ENCODE measurements at places on chromosomes 3 and 15.

DNA sequence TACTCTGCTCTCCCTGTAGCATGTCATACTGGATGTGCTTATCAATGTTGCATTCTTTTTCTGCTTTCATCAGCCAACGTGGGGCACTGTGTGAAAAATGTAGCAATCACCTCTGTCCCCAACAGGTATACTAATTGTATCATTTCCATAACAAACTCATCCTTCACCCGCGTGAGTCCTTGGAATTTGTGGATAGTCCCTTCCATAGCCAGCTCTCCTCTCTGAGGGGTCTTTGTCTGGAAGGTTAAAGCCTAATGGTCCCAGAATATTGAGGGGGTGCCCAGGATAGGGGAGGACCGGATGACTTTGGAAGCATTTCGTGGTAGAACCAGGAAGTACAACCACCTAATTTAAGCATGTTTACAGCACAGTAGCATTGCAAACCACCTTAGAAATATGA, 124.6 kb downstream of the FOXB1 start:
- DNase-seq: no peak

- no peak for DNase-seq
These were observed 12.1 kb downstream of the SEMA3F start for GRCh38 chr3:50167069-50167840.

DNA sequence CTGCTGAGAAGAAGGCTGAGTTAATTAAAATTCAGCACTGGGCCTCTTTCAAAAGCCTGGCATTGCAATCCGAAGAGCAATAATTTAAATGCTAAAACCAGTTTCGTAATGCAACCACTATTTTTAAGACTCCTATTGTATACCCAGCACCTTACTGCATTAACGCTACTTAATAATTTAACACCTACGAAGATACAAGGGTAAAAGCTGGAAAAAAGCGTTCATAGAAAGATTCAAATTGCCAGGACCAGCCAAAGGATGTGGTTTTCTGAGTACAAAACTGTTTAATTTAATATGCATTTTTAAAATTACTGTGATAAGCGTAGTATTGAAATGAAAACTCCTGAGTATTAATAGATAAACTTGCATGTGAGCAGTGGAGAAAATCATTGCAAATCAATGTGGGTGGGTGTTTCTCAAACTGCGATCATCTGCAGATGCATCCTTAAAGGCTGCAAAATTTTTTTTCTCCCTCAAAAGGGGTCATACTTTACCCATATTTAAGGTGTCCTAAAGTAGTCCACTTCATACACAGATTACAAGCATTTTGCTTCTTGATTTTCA, 12.9 kb upstream of the RASGRP1 start:
- DNase-seq: no peak

DNA sequence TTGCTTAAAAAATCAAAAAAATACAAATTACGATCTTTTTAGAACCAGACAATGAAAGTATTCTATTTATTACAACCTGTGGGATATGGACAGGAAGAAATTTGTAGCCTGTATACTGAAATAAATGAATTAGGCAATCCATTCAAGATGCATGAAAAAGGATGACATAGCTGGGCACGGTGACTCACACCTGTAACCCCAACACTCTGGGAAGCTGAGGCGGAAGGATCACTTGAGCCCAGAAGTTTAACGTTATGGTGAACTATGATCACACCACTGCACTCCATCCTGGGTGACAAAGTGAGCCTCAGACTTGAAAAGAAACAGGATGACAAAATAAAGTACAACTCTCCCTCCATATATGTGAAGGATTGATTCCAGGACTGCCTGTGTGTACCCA, 74.1 kb downstream of the MSL2 start:
- DNase-seq: no peak

GRCh38 chr3:50122071-50122470, 33.1 kb upstream of the SEMA3F start:
- DNase-seq: no peak

GRCh38 chr3:101278727-101279126, 41.6 kb downstream of the IMPG2 start:
- no peak for DNase-seq

DNA sequence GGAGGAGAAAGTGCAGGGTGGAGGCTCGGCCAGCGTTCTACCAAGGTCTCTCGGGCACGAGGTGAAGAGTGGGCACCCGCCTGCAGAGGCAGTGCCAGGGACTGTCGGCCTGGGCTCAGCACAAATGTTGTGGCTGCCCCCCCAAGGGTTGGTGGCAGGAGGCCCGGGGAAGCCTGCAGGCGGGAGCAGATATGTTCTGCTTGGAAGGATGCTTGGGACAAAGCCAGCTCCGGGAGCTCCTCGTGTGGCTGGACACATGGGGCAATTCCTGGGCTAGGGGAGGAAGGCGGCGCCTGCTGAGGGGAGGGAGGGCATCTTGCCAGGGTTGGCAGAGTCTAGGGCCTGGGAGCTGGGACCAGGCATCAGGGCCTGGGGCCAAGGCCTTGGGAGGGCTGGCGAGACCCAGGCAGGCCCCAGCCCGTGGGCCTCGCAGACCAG, 30.4 kb upstream of the FBLN2 start:
- no peak for DNase-seq

DNA sequence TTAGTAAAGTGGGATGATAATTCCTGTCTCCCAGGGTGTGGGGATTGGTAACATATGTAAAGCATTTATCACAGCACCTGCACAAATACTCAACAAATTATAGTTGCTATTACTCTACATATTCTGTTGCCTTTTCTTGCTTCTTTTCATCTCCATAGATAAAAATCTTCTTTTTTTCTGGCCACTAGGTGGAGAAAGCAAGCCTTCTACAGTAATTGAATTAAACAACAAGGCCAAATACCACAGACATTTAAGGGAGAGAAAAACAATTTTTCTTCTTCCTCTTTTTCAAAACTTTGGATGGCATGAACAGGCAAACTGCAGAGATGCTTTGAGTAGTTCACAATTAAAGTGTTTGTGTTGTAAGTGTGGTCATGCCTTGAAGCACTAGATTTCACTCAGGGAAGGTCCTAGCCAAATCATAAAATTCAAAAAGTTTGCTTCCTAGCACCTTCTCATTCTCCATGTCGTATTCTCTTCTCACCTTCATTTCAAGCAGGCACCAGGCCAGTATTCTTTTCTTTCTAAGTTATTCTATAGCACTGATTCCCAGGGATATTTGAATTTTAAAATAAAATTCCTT, 493.4 kb upstream of the TGFBR2 start:
- no peak for DNase-seq

- DNase-seq: no peak
These were observed 977.5 kb downstream of the NAALADL2 start for GRCh38 chr3:175836617-175837016.

DNA sequence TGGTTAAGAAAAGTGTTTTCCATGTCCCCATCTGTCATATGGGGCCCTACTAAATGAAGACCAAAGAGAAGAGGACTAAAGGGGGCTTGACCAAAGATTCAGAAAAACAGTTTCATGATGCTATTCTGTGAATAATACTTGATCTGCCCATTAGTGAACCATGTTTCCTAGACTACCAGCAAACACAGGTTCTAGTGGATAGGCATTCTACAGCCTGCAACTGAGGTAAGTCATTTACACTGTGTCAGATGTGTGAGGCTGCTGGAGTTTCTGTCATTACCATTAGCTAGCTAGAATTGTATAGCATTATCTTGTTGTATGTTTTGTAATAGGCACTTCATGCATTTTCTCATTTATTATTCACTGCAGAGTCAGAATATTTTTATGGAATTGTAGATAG, 6.6 kb downstream of the GPR171 start:
- no peak for DNase-seq

DNA sequence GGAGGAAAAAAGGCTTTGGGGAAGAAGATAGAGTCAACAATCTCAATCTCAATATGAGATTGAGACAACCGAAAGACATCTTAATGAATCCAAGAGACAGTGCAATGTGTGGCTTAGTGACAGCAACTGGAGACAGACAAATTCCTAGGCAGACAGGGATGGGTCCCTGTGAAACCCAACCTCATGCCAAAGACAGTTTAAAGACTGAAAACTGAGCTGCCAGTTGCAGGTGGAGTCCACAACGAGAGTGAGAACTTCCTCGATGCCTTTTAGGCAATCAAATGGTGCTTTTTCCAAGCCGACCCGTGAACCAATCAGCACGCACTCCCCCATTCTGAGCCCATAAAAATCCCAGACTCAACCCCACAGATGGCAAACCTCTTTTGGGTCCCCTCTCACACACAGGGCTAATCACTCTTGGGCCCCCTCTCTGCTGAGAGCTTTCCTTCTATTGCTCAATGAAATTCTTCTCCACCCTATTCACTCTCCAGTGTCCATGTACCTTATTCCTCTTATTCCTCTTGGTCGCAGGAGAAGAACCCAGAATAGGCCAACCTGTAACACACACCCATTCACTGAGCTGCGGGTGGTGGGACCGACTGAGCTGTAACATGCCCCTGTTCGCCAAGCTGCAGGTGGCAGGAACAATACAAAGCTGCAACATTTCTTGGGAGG, 34.8 kb downstream of the ZMAT3 start:
- DNase-seq: no peak

- DNase-seq: no peak
These were observed 42.5 kb upstream of the MYO5C start for GRCh38 chr15:52338058-52338457.

DNA sequence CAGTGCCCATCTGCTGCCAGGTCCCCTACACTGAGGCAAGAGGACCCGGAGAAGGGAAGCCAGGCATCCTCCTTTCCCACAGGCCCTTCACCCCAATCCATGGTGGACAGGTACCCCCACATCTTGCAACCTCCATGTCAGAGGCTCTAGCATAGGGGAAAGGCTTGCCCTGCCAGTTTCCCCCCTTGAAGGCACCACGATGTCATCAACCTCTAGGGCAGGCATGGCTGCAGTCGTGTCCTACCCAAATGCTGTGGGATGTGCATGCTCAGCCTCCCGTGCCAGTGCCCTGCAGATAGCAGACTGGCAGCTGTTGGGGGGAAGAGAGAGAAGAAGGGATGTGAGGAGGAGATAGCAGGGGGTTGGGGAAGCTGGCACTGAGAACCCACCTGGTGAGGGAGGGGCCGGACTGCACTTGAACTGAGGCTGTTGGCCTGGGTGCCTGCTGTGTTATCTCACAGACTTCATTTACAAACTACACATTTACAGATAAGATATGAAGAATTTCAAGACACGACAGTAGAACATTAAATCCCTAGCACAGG, 197.5 kb downstream of the ADAMTS9 start:
- DNase-seq: peak; percentile 27

- no peak for DNase-seq
These were observed 128.1 kb upstream of the CCDC54 start for GRCh38 chr3:107249132-107249531.

GRCh38 chr15:62607114-62607462, 435.5 kb upstream of the TPM1 start:
- DNase-seq: no peak

DNA sequence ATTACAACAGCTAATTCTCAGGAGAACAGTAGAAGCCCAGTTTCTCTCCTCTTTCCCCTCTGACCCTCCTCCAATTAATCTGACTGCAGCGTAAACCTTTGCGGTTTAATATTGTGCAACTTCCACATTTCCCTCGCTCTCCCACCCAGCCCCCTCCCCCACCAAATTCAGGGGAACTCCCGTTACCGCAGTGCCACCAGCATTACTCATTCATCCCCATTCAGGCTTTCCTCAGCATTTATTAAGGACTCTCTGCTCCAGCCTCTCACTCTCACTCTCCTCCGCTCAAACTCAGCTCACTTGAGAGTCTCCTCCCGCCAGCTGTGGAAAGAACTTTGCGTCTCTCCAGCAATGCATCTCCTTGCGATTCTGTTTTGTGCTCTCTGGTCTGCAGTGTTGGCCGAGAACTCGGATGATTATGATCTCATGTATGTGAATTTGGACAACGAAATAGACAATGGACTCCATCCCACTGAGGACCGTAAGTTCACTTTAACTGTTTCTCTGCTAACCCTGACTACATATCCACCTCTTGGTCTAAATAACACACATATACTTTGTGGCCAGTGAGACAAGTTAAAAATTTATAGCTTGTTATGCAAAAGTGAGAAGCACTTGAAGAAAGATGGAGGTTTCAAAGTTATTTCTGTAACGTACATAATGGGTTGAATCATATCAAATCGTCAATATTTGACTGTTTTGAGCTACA, at the start of gene PTX3:
Gene PTX3, plus strand, starts transcription at position 268 of the 709 bp plus-strand sequence. Its CDS starts 84 bp downstream, at position 352.
- DNase-seq: no peak

- DNase-seq: no peak
These were observed 26.3 kb upstream of the TIPARP start for GRCh38 chr3:156648086-156648485.

- DNase-seq: no peak
These were observed 636.9 kb downstream of the TAFA4 start for GRCh38 chr3:68295457-68295856.

- DNase-seq: no peak
These were observed 57.7 kb downstream of the PRTG start for GRCh38 chr15:55685286-55685685.

DNA sequence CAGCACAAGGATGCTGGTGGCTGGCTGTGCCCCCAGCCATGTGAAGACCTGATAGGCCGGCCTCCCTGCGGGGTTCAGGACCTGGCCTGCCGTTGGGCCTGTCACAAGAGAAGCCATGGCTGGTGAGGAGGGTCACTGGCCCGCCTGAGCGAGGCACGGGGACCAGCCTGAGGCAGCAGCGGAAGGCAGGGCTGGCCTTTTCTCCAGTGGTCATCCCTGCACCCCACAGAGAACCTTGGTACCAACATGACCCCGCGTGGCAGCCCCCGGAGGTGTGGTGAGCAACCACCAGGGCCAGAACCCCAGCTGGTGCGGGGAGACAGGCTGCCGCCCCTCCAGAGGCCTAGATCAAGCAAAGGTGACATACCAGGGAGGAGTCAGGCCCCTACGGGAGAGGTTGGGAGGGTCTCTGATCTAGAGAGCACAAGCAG, 134.1 kb upstream of the MEF2A start:
- DNase-seq: peak; percentile 14

DNA sequence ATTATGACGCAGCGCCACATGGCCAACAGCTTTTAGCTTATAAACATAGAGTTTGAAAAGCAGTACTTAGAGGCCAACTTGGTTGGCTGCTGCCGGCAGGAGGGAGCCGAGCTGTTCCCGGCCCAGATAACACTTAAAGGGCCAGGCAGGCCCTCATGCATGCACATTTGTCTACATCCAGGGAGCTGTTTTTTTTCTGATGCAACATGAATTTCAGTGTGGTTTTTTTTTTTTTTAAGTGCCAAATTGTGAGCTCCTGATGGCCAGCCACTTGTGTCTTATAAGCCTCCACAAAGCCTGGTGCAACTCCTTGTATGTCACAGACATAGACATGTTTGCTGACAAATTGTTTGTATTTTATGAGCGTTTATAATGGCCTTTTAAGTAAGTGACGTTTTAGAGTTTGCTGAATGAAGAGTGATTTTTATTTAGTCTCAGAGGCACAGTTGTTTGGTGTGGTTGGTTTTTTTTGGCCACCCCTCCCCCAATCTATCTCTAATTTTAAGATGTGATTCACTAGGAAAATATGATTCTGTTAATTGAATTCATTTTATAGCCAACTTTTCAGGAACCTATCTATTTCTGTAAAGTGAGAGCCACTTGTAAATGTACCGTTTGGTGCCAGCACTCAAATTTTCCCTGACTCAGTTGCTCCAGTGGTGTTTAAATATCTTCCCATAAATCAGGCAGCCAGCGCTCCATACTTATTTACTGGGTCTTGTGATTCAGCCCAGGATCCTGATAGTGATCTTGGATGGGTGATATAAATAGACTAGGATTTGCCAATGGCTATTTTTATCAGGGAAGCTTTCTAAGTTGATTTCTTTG, 134.3 kb downstream of the VGLL4 start:
- DNase-seq: peak; percentile 84

- no peak for DNase-seq
These were observed 3.3 kb upstream of the IDH2 start for GRCh38 chr15:90105521-90105920.

GRCh38 chr3:181862502-181862901, 150.8 kb downstream of the SOX2 start:
- no peak for DNase-seq
